Stimulated activated CD8-positive, alpha-beta memory T cell treated with anti-CD3 and anti-CD28 coated beads, Interleukin-4, amount 100 ng/mL, for 1 hour (primary cell): ENCODE measurements at places on chromosomes 11 and 22.

DNA sequence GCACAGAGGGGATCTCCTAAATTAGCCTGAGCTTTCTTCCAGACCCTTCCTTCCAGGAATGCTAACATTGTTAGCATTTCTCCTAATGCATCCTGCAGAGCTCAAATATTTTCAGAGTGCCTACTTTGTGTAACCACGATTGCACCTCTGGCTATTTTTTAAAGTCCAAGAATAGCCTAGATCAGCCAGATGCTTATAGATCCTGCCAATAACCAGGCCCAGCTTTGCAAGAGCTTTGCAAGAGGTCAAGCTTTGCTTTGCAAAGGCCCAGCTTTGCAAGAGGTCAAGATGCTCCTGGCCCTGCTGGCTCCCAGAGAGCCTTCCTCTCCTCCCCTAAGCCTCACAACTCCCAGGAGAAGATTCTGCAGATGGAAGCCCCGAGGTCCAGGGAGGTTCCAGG is 491.9 kb downstream of the MN1 start:
- DNase-seq = no peak

DNA sequence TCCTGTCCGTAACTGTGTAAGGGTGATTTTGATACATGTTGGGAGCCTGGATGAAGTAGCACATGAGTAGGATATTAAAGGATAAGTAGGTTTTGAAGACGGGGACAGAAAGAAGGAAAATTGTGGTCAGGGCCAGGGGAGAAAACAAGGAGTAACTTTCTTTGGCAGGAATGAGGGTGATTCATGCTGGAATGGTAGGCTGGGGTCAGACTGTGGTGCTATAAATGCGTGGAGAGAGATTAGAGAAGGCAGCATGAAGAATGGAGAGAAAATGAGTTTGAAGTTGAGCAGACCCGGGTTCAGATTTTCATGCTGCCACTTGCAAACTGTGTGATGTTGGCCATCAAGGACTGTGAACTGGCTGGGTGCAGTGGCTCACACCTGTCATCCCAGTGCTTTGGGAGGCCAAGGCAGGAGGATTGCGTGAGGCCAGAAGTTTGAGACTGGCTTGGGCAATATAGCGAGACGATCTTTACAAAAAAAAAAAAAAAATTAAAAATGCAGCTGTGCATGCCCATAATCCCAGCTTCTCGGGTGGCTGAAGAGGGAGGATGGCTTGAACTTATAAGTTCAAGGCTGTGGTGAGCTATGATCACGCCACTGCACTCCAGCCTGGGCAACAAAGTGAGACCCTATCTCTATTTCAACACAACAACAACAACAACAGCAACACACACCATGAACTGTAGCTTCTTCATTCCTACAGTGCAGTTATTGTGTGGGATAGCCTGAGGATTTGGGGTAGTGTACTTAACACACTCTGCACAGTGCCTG is 22.3 kb downstream of the ZBTB16 start:
- DNase-seq = no peak

DNA sequence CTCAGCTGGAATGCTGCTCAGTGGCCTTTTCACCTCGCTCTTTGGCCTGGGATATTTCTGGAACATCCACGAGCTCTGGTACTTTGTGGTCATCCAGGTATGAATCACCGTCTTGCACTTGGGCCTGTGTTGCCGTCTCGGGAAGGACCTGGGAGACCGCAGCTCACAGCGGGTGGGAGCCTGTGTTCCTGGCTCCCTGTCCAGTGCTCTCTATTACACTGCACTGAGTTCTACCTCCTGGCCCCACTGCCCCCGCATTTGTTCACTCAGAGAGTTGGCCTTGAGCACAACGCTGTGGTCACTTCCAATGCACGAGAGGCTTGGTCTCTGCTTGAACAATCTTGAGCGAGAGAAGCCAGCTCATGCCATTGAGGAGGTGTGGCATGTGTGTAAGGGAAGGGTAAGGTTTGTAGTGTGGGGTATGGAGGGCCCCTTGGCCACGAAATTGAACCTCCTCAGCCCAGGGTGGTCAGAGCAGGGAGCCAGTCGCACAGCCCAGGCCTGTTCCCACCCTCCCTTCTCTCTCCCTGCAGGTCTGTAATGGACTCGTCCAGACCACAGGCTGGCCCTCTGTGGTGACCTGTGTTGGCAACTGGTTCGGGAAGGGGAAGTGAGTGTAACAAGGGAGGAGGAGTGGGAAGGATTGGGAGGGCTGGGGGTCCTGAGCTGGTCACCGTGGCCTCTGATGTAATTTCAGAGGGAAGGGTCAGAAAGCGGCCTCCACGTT is 16.2 kb downstream of the SLC37A2 start:
- DNase-seq = no peak

DNA sequence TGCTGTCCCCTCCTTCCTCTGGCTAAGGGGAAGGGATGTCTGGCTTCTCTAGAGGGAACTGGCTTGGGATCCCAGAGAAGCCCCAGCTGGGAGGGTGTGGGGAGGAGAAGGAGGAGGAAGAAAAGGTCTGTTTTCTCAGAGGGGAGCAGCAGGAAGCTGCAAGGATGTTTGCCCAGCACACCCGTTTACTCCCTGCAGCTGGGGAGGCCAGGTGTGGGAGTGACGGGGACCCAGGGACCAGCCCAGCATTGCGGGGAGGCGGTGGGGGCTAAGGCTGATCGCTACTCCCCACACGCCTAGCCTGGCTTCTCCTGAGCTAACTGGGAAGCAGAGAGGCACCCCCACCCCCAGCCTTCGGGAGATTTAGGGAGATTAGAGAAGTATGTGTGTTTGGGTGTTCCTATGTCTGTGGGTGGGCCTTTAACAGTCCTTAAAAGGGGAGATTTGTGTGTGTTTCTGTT is 3.9 kb downstream of the CREB3L1 start:
- DNase-seq = no peak
